Neural crest cell (in vitro differentiated cells): ENCODE measurements at places on chromosomes 3 and 15.

GRCh38 chr3:21534462-21534861 lies 216.5 kb downstream of the ZNF385D start:
- DNase-seq, result no peak
- H3K4me1 ChIP-seq, result no peaks in the 10 kb centered on the region
- no peak overlapping the region for H3K27ac ChIP-seq
- no peak overlapping the region for H3K4me3 ChIP-seq
- H3K36me3 ChIP-seq, result no peaks in the 10 kb centered on the region
- H3K27me3 ChIP-seq, result no peaks in the 10 kb centered on the region

- peaks cover 2% of the 10 kb centered on the region for H3K36me3 ChIP-seq
- H3K27ac ChIP-seq, result no peak overlapping the region
- DNase-seq, result no peak
- no peaks in the 10 kb centered on the region for H3K27me3 ChIP-seq
- H3K4me1 ChIP-seq, result peaks cover 13% of the 10 kb centered on the region
- H3K4me3 ChIP-seq, result no peak overlapping the region
These were observed 1090.2 kb downstream of the FHIT start for GRCh38 chr3:60160822-60161748.

DNA sequence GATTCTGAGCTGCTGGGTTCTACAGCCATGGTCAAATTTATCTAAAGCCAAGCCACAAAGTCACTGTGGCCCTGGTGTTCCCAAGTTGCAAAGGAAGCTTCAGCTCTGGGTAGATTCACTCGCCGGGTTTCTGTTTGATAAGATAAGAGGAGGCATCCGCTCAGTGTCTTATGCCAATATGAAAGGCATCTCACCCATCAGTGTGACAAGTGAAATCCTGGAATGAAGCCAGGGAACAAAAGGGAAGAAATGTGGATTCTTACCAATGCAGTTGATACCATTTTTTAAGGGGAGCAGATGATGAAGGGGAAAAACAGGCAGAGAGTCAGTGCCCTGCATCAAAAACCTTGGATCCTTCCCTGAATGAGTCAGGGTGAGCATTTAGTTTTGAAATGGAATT lies 2.8 kb upstream of the CPNE4 start:
- no peak overlapping the region for H3K4me3 ChIP-seq
- DNase-seq, result no peak
- H3K27me3 ChIP-seq, result peaks cover 85% of the 10 kb centered on the region
- no peaks in the 10 kb centered on the region for H3K36me3 ChIP-seq
- H3K27ac ChIP-seq, result no peak overlapping the region

GRCh38 chr15:51939216-51939615 lies 32.4 kb downstream of the LEO1 start:
- peaks cover 18% of the 10 kb centered on the region for H3K36me3 ChIP-seq
- H3K27me3 ChIP-seq, result no peaks in the 10 kb centered on the region
- no peak overlapping the region for H3K4me3 ChIP-seq
- no peak for DNase-seq

- peaks cover 6% of the 10 kb centered on the region for H3K4me1 ChIP-seq
- H3K36me3 ChIP-seq, result no peaks in the 10 kb centered on the region
- no peak overlapping the region for H3K4me3 ChIP-seq
- no peak overlapping the region for H3K27ac ChIP-seq
- DNase-seq, result no peak
- no peaks in the 10 kb centered on the region for H3K27me3 ChIP-seq
These were observed 103.9 kb downstream of the CCNL1 start for GRCh38 chr3:157056035-157056434.

GRCh38 chr3:141921316-141921715 lies 44.9 kb downstream of the ATP1B3 start:
- no peak overlapping the region for H3K4me3 ChIP-seq
- peaks cover 20% of the 10 kb centered on the region for H3K36me3 ChIP-seq
- no peak overlapping the region for H3K27ac ChIP-seq
- H3K27me3 ChIP-seq, result no peaks in the 10 kb centered on the region
- H3K4me1 ChIP-seq, result peaks cover 4% of the 10 kb centered on the region
- DNase-seq, result no peak

GRCh38 chr3:18445401-18446148 lies 20.4 kb upstream of the SATB1 start:
- no peak for DNase-seq
- peaks cover 20% of the 10 kb centered on the region for H3K4me1 ChIP-seq
- no peaks in the 10 kb centered on the region for H3K36me3 ChIP-seq
- H3K27ac ChIP-seq, result no peak overlapping the region
- H3K27me3 ChIP-seq, result peaks cover 61% of the 10 kb centered on the region

- no peaks in the 10 kb centered on the region for H3K36me3 ChIP-seq
- H3K4me1 ChIP-seq, result peaks cover 29% of the 10 kb centered on the region
- peak overlapping the region; percentile 84 for H3K27ac ChIP-seq
- no peak overlapping the region for H3K4me3 ChIP-seq
These were observed 518.5 kb upstream of the CADM2 start for GRCh38 chr3:84440291-84440690.

DNA sequence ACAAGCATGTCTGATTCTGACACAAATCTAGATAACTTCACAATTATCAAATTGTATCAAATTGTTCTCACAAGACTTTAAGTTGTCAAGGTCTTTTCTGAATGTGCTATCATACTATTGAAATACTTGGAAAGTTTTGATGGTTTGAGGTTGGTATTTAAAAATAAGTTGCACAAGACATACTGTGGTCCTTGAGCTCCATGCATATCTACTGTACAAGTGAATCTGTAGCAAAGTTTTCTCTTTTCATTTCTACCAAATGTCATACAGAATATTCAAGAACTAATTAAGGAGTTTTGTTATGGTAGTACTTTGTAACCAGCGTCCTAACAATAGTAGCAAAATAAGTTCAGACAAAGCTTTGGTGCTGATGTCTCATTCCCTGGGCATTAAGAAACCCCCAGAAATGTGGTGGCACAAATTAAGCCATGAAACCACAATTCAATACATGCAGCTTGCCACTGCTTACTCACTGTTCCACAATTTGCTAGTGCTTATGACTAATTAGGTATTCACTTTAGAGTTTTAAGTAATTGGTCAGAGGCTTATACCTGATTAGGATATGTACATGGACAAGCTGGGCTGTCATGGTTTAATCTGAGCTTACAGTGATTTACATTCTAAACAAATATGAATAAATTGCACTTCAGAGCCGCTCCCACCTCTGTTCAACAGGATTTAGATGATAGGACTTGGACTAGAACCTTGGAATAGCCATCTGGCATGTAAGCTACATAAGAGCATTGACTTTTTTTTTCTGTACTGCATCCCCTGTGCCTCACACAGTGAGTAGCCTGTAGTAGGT lies 8.8 kb downstream of the TBC1D23 start:
- H3K27ac ChIP-seq, result no peak overlapping the region
- DNase-seq, result no peak
- no peaks in the 10 kb centered on the region for H3K36me3 ChIP-seq
- no peak overlapping the region for H3K4me3 ChIP-seq
- no peaks in the 10 kb centered on the region for H3K27me3 ChIP-seq
- no peaks in the 10 kb centered on the region for H3K4me1 ChIP-seq
